Activated T-helper 2 cell treated with anti-CD3 and anti-CD28 coated beads, Interferon-gamma antibody, Interleukin-2, Interleukin-4, amounts not matched to agents 10 μg/mL and 5 μg/mL and 100 μg/mL, durations not matched to agents 14 hours and 24 hours and 36 hours (primary cell): ENCODE measurements at places on chromosomes 4 and X. TPM values are rescaled to one million over a fixed set of nuclear protein-coding genes. Genes with fewer than 3 reads are reported as not detected.

DNA sequence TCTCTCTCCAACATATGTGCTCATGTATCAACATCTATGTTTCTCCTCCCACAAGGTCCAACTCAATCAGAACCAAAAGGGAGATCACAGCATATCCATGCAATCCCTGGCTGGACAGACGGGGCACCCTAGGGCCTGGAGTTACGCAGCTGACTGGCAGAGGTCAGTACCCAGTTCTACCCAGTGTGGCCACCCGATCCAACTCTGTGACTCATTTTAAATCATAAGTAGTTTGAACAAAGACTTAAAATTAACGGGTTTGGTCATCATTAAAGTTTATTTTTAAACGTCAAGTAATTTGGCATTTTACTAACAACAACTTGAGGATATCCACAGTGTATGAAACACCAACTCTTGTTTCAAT is 59.5 kb downstream of the APBB2 start:
- H3K27ac ChIP-seq = no peak overlapping the region
- no peaks in the 10 kb centered on the region for H3K36me3 ChIP-seq
- no peaks in the 10 kb centered on the region for H3K27me3 ChIP-seq
- no peaks in the 10 kb centered on the region for H3K4me1 ChIP-seq
- no peak overlapping the region for H3K4me3 ChIP-seq

GRCh38 chr4:157052429-157053040 is 23.4 kb upstream of the GLRB start:
- DNase-seq = no peak
- no peaks in the 10 kb centered on the region for H3K4me1 ChIP-seq
- no peak overlapping the region for H3K27ac ChIP-seq
- no peak overlapping the region for H3K4me3 ChIP-seq
- H3K36me3 ChIP-seq = no peaks in the 10 kb centered on the region

GRCh38 chrX:85111347-85111746 is 107.7 kb downstream of the APOOL start:
- no peaks in the 10 kb centered on the region for H3K27me3 ChIP-seq
- H3K4me3 ChIP-seq = no peak overlapping the region

DNA sequence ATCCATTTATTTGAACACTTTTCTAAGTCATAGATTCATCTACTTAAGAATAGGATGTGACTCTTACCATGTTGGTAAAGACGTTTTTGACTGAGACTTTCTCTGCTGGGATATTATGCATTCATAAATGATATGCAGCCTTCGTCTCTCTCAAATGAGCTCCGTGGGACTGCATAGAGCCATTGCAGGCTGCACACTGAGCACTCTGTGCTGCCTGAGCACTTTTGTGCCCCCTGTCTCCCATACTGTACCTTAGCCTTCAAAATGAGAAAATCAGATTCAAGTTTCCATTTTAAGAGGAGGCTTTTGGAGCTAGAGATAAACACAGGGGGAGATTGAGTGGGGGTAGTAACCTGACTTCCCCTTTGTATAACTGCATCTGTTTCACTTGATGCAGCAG is 433.6 kb downstream of the ZIC3 start:
- no peak overlapping the region for H3K27ac ChIP-seq
- no peaks in the 10 kb centered on the region for H3K36me3 ChIP-seq
- H3K4me1 ChIP-seq = no peaks in the 10 kb centered on the region

DNA sequence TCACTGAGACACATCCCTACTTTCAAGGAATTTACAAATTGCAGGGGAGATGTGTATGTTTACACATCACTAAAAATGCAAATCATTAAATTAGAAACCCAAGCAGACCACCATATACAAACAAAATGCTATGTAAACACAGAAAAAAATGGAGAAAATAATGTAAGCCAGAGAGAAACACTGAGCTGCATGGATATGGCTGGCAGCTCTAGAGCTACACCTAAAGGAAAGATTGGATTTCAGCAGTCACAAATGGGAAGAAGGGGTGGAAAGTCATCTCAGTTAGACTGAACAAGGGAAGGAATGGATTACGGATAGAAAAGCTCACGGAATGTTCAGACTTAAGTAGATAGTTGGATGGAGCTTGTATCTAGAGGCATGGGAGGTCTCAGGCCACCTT is 186.3 kb downstream of the MOSPD2 start:
- H3K4me1 ChIP-seq = no peaks in the 10 kb centered on the region
- no peaks in the 10 kb centered on the region for H3K36me3 ChIP-seq
- H3K27me3 ChIP-seq = peaks cover 4% of the 10 kb centered on the region

DNA sequence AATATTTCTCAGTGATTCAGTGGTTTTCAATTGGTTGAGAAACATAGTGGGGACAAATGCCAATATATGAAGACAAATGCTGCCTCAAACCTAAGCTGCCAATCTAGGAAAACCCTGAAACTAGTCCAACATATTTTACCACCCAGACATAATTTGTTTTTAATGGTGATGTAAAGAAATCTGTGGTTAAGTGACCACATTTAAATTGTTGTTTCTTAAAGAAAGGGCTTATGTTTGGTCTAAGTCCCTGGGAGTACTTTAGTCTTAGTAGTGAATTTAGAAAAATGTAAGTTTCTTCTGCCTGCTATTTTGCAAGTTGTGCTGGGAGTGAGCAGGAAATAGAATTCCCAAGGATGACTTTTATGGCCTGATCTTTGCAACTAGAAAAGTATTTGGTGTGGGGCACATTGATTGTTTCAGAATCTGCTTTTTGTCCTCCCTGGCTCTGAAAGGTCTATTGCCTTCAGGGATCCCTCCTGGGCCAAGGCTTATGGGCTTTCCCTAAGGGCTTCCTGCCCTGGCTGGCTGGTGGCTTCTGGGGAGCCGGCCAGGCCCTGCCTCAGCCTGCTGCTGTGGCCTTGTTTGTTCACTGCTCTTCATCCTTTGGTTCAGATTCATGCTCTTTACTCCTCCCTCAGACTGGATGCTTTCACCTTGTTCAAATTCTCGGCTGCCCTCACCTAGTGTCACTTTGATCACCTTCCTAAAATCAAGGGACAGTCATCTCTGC is 169.8 kb upstream of the JADE1 start:
- no peaks in the 10 kb centered on the region for H3K36me3 ChIP-seq
- no peak overlapping the region for H3K4me3 ChIP-seq
- H3K27me3 ChIP-seq = no peaks in the 10 kb centered on the region
- no peak for DNase-seq

- no peak for DNase-seq
- no peaks in the 10 kb centered on the region for H3K27me3 ChIP-seq
- no peaks in the 10 kb centered on the region for H3K4me1 ChIP-seq
- no peak overlapping the region for H3K27ac ChIP-seq
- no peaks in the 10 kb centered on the region for H3K36me3 ChIP-seq
- no peak overlapping the region for H3K4me3 ChIP-seq
Observed at GRCh38 chr4:121016611-121017010, 55.7 kb downstream of the NDNF start.

RTL3 gene
- not detected in 2 replicates for total RNA-seq
